ENCODE measurements at places on chromosomes 3 and 15.
A peak's percentile ranks its signal among the peaks of the same experiment; 100 is the strongest.

GRCh38 chr15:50828610-50829206 lies 63.2 kb upstream of the SPPL2A start:
- DNase-seq = no peak

GRCh38 chr15:79299841-79300235 lies 11.1 kb upstream of the TMED3 start:
- DNase-seq = no peak

GRCh38 chr3:151814588-151814987 lies 672 bp downstream of the AADAC start:
- DNase-seq = no peak

- peak; percentile 36 for DNase-seq
These were observed at the start of gene ARPIN for GRCh38 chr15:89912674-89913396. ARPIN (minus strand) TSS chr15:89912952; CDS start chr15:89912835, 117 bp downstream.

- DNase-seq = no peak
These were observed 16.1 kb downstream of the AMOTL2 start for GRCh38 chr3:134357914-134358811.

DNA sequence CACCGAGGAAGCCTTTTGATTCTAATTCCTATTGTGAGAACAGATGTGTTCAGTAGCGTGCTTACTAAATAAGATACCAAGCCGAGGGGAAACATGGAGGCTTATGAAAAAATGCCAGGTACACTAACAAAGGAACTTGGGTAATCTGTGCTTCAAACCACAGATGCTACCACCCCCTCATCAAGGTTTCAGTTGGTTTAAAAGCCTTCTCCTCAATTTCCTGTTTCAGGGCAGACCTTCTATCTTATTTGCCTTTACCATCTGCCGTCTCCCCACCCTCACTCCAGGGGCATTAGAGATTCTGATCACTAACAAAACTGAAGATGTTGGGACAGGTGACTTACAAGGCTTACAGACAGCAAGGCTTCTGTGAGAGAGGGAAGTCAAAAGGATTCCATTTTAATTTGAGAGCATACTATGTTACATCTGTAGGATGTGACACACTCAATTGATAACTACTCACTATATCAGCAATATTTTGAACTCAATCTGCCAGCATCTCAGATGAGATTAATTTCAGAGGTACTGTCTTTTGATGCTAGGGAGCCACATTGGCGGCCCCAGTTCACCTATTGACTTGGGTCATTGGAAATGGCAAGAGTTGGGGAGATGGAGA lies 60.6 kb upstream of the PLCL2 start:
- DNase-seq = no peak

- no peak for DNase-seq
These were observed 544.4 kb downstream of the ZPLD1 start for GRCh38 chr3:102979191-102979590.

DNA sequence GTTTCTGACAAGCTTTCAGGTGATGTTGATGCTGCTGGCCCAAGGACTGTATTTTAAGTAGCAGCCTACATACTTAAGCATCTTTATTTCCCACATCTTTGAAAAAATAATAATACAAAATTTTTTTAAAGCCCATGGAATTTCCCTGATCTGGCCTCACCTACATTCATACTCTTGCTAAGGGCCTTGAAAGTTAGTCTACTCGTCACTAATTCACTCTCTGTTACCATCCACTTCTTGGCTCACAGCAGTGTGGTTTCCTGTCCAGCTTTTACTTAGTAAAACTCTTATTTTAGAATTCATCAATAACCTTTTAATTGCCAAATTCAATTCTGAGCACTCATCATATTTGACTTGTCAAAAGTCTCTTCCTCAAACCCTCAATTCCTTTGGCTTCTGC lies 59.3 kb upstream of the CRTC3 start:
- DNase-seq = no peak

GRCh38 chr3:64104691-64105111 lies 81.4 kb upstream of the PSMD6 start:
- no peak for DNase-seq

GRCh38 chr3:185718736-185719593 lies 105.9 kb downstream of the IGF2BP2 start:
- no peak for DNase-seq

DNA sequence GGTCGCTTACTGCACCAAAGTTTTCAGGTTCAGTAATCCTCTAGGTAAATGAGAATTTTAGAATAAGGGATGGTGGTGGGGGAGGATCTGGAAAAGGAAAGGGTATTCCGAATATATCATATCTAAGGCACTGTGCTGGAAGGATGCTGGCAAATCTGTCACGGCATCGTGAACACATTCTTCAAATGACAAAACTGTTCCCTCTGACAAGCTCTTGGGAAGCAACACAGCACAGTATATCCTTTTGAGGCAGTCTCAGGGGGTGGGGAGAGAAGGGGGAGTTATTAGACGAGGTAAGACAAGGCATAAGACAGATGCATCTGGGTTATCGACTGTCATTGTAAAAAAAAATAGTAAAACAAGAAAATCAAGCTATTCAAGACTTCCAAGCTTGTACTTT lies 289.6 kb upstream of the LRRN1 start:
- DNase-seq = no peak

DNA sequence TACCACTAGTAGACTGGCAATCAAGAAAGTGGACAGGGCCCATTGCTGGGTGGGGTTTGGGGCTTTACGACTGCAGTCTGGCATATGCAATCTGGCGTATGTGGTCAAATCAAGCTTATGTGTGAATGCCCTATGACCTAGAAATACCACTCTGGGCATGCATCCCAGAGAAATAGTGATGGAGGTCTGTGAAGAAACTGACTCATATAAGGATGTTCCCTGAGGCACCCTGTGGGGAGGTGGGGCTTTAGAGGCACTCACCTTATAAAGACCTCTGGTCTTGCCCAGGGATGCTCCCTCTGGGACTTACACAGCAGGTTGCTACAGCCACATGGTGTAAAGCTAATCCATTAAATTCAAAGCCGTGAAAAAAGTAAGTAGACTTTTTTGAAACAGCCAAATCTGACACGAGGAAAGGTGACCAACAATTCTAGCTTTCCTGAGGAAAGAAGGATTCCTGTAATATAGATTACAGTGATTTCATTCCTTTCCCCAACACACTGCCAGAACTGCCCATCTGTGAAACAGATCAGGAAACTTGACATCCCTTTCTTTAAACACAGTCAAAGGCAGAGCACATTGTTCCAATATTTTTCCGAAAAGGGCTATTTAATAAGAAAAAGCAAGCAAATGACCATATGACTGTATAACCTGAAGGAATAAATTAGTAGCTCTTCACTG lies 13.6 kb downstream of the RARRES1 start:
- no peak for DNase-seq

- no peak for DNase-seq
These were observed 45.7 kb downstream of the EHHADH start for GRCh38 chr3:185207931-185208746.

GRCh38 chr15:74866090-74866489 lies 7.1 kb downstream of the SCAMP2 start:
- DNase-seq = no peak

DNA sequence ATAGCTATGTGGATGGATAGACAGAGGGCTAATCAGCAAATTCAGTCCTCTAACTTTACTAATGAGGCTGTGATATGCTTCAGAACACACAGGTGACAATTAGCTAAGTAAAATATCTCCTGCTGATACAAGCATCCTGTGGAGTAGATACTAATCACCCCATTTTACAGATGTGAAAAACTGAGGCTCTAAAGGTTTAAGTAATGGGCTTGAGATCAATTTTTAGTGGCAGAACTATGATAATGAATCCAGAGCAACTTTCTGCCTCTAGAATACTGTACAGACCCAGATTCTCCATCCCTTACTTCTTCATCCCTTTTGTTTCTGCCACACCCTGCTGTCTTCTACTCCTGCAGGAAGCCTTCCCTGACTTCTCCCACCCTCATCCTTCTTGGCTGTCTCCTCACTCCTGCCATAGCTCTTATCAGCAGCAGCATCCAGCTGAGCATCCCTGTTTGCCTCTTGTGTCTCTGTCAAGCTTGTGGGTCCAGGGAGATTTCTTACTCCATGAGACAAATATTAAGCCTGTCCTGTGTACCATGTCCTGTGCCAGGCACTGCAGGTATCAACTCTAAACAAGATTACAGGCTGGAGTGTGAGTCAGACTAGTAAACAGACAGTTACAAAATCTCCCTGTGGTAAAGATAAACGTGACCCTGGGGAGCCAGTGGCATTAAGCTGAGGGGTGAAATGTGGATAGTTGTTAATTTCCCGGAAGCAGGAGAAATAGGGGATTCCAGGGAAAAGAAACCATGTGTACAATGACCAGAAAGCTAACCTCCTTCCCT lies 39.2 kb downstream of the SLC6A11 start:
- DNase-seq = no peak

- no peak for DNase-seq
These were observed 39.5 kb upstream of the TPRG1 start for GRCh38 chr3:189132231-189132671.

DNA sequence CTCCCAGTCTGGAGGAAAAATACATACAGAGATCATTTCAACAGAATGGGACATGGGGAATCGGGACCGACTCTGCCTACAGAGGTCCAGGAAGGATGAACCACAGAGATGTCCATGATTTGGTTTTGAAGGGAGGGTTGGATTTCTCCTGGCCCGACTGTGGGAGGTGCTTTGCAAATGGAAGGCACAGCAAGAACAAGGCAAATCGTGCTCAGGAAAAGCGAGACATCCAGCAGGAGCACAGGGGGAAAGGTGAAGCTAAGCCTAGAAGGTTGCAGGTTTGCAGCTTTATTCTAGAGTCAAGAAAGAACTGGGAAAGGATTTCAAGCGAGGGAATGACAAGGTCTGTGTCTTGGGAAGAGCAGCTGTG lies 181.9 kb downstream of the OPA1 start:
- no peak for DNase-seq

- no peak for DNase-seq
These were observed 828 bp downstream of the U2SURP start for GRCh38 chr3:143002083-143002712.
